Right hindlimb (tissue), 1 donor: ENCODE measurements at places on chromosomes 12 and 14.

GRCh38 chr12:27651201-27651600, 45.0 kb upstream of the REP15 start:
- DNase-seq, result no peak

DNA sequence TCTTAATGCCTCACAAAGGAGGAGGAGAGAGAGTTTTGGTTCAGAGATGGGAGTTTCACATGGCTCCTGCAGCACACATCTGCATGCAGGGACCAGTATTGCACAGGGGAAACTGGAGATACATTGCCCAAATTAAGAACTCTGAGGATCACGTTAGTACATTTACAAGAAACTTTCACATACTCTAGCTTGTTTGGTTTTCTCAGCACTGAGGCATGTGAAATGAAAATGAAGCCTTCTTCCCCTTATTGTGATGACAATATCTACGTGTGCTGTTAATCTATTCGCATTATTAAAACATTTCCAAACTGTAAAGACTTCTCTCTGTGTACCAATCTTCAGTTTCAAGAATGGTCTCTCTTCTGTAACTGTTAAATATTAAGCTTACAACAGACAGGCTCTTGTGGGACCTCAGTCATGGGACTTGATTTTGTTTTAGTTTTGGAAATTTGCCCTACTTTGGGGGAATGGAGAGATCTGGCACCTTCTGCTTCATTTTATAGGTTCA, 124.7 kb downstream of the DAAM1 start:
- no peak for DNase-seq

DNA sequence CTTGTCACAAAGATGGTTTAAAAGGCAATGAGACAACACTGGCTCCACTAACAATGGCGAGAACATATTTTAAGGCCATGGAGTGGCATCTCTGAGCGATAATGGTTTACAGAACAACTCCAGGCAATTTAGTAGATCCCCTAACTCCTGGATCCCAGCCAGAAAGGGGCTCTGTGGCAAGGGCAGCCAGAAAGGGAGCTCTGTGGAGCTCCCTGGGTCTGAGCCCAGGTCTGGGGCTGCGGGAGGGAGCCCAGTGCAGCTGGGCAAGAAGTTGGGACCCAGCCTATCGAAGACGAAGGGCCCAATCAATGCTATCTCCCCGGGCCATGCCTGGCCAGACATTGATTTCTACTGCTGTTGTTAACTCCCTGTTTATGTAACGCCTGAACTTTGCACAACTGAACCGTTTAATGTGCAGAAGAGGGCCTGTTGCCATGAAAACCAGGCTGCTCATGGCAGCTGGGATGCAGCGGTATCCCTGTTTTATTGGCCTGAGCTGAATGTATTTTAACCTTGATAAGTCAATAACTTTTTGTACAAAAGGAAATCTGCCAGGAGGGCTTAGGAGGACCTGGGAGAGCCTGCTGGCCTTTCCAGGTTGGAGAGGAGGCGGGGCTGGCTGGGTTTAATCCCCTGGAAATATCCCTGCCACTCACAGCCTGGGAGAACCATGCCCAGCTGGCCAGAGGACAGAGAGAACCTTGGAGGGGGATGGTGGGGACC, 6.7 kb upstream of the FAM222A start:
- DNase-seq, result no peak

- no peak for DNase-seq
These were observed 41.6 kb upstream of the CDK17 start for GRCh38 chr12:96441816-96442215.

GRCh38 chr12:98106031-98106683, 409.2 kb upstream of the TMPO start:
- no peak for DNase-seq

- DNase-seq, result no peak
These were observed 627.4 kb downstream of the DIO2 start for GRCh38 chr14:79583738-79584408.

DNA sequence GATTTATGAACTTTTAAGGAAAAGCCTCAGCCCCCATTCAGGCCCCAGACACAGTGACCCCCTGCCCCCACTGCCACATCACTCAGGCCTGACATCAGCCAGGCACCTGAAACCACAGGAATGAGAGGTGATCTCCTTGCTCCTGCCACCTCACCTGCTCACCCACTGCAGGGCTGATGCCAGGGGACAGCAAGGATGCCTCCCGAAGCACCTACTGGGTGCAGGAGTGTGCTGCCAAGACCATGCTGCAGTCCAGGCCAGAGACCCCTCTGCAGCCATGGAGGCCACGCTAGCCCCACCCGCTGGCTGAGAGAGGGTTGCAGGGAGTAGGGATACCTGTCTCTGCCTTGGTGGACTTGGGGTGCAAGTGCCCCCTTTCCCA, 18.6 kb upstream of the KRT7 start:
- DNase-seq, result no peak

DNA sequence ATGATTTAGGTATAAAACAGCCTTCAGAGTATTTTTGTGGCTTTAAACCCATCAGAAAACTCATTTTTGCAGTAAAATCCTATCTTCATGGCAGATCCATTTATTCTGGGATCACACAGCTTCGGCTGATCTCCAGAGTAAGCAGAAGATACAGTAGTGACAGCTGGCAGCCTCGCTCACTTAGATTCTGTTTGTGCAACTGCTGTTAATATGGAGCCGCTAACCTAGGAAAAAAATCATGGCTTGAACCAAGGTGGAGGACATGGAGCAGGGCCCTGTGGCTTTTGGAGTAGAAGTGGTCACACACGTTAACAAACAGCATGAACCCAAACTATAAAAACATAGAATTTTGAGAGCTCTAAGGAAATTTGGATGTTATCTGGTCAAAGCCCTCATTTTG, 137.2 kb upstream of the ARHGAP5 start:
- DNase-seq, result no peak

DNA sequence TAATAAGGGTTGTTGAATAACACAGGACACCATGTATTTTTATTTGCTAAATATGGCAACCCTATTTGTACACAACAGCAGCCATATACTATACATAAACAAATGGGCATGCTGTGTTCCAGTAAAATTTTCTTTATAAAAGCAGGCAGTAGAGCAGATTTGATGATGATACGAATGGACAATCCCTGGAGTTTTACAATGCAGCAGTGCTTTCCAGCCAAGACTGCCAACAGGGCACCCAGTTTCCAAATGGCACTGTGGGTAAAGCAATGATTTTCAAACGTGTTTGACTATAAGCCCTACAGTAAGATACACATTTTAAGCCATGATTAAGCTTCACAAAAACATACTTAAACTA, 282.7 kb downstream of the NUAK1 start:
- no peak for DNase-seq
